ENCODE measurements at places on chromosomes 3 and 15. TPM values are rescaled to one million over a fixed set of nuclear protein-coding genes. Genes with fewer than 3 reads are reported as not detected.

The SERPINI1 gene
- total RNA-seq: 3.7 TPM

The BNC1 gene
- 0.27 TPM for total RNA-seq

The SCAANT1 gene
- not detected for total RNA-seq

The IL17RE gene
- 1.5 TPM for total RNA-seq

The SLC9C1 gene
- total RNA-seq: 0.33 TPM

The KNG1 gene
- not detected for total RNA-seq

The ITGB5 gene
- 308 TPM for total RNA-seq

The GOLGA8H gene
- 0.63 TPM for total RNA-seq

The SNTN gene
- not detected for total RNA-seq

The IL20RB gene
- total RNA-seq: 3.9 TPM

The CCR9 gene
- total RNA-seq: not detected

The IL17RD gene
- 13.6 TPM for total RNA-seq

The KLF15 gene
- total RNA-seq: 3.2 TPM

The CHCHD6 gene
- total RNA-seq: 13.4 TPM

The CCDC9B gene
- total RNA-seq: 16.2 TPM

The PLA2G4F gene
- not detected for total RNA-seq

The PIERCE2 gene
- total RNA-seq: 6.6 TPM

The DUOXA2 gene
- not detected for total RNA-seq

The TMEM207 gene
- not detected for total RNA-seq

The SH2D7 gene
- total RNA-seq: not detected

The XXYLT1 gene
- 13.0 TPM for total RNA-seq

The PLA2G4D gene
- not detected for total RNA-seq

The ECE2 gene
- not detected for total RNA-seq

The CFAP100 gene
- not detected for total RNA-seq

The TM4SF18 gene
- 1.3 TPM for total RNA-seq

The STRC gene
- not detected for total RNA-seq

The PLSCR2 gene
- not detected for total RNA-seq

The CRYBG3 gene
- 23.9 TPM for total RNA-seq

The GOLGA6L10 gene
- 0.49 TPM for total RNA-seq

The ZNF148 gene
- total RNA-seq: 62.9 TPM

The PDHB gene
- 75.4 TPM for total RNA-seq

The P2RY1 gene
- 1.1 TPM for total RNA-seq

The CTXND1 gene
- total RNA-seq: not detected

The MEX3B gene
- total RNA-seq: 3.5 TPM

The OXTR gene
- 6.1 TPM for total RNA-seq

The GALNT15 gene
- 10.9 TPM for total RNA-seq

The ADGRG7 gene
- total RNA-seq: not detected

The SOX2 gene
- total RNA-seq: not detected

The RBSN gene
- 29.6 TPM for total RNA-seq

The PPARG gene
- total RNA-seq: 39.4 TPM

The DGKG gene
- 0.27 TPM for total RNA-seq

The SLC12A8 gene
- 15.5 TPM for total RNA-seq

The PARP15 gene
- 0.82 TPM for total RNA-seq

The SLC27A2 gene
- total RNA-seq: not detected

The DZIP1L gene
- total RNA-seq: 38.2 TPM

The SNAPC5 gene
- 23.8 TPM for total RNA-seq

The MYLK gene
- total RNA-seq: 74.7 TPM

The ZNF385D gene
- total RNA-seq: 11.5 TPM

The MB21D2 gene
- 5.6 TPM for total RNA-seq

The ATP10A gene
- 4.4 TPM for total RNA-seq

The NRROS gene
- total RNA-seq: 2.9 TPM

The RPS27L gene
- 193 TPM for total RNA-seq

The PDCD10 gene
- 90.7 TPM for total RNA-seq

The ZNF502 gene
- total RNA-seq: 4.7 TPM

The GPR149 gene
- not detected for total RNA-seq

All from fibroblast of the aortic adventitia (primary cell).